ENCODE measurements at places on chromosomes 3 and 15.

- no peak for DNase-seq
Measured at GRCh38 chr3:125959317-125960065, 9.5 kb upstream of the ROPN1B start.

DNA sequence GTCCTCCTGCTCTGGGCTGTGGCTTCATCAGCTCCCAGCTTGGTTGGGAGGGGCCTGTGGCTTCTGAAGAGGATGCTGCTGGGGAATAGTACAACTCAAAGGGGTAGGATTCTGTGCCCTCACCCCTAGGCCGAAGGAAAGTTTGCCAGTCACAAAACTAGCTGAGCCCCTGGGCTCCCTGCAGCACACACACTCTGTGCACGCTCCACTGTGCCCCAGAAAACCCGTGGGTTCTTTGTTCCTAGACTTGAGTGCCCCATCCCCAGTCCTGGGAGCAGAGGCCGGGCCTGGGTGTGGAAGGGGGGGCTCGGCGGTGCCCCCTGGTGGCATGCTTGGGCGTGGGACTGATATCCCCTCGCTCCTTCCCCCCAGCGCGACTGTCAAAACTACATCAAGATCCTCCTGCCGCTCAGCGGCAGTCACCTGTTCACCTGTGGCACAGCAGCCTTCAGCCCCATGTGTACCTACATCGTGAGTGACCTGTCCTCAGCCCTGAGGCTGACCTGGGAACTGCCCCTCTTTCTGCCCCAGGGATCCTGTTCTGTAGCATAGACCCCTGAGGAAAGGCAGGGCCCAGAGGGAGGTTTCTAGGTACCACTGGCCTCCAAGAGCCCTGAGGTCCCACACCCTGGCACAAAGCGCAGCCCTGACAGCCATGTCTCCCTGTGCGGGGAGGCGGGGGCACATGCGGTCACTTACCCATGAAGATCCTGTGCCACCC lies 14.2 kb downstream of the CIB1 start:
- peak; percentile 65 for DNase-seq

DNA sequence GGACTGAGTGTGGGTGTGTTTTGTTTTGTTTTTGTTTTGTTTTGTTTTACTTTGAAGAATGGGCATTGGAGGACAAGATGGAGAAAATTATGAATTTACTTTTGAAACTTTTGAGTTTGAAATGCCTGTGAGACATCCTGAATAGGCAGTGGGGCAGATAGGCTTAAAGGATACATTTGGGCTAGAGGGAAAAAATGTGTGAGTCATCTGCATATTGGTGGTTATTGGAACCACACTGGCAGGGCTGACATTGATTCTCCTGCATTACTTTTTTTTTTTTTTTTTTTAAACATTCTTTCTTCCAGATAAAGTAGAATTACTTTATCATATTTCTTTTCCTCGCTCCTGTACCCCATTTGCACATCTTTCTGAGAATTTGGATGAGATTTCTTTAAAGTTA lies 56.1 kb downstream of the CALML4 start:
- no peak for DNase-seq

- DNase-seq, result no peak
Measured at GRCh38 chr15:41881086-41881485, 12.8 kb downstream of the SPTBN5 start.

DNA sequence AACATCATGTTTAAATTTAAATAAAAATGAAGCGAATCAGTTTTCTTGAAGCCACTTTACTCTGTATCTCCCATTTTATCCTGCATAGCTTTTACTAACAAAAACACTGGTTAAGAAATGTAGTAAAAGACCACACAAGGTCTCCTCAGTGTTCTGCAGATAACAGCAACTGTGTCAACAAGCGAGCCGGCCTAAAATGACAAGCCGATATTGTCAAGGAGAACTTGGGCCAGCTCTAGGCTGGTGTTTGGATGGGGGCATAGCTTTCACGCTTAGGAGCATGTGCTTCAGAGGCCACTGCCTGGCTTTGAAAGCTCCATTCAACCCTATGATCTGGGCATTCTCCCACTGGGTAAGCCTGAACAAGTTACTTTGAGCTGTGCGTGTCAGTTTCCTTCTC lies 38.1 kb downstream of the MFSD1 start:
- DNase-seq, result no peak

DNA sequence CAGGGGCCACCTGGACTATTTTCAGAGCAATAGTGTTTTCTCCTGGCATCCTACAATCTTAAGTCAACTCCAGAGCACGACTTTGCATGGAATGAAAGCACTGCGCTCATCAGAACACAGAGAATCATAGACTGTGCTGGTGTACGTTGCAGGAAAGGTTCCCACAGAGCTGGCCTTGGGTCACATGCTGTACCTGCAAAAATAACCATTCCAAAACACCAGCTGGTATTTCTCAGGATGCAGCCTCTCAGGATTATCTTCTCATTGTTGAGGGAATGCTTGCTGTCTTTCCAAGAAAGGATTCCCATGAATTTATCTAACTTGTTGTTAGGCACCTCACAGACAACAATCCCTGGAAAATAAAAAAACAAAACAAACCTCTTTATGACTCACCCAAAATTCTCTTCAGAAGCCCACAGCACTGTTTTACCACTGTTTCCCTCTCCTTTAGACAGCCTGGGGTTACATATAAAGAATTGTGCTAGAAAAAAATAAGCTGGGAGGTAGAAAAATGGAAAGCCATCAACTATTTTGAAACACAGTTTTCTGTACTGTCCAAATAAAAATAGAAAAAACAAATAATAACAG lies 131.7 kb downstream of the ATP8B4 start:
- DNase-seq, result no peak

GRCh38 chr3:156449710-156450574 lies 105.0 kb downstream of the SSR3 start:
- DNase-seq, result peak; percentile 16

DNA sequence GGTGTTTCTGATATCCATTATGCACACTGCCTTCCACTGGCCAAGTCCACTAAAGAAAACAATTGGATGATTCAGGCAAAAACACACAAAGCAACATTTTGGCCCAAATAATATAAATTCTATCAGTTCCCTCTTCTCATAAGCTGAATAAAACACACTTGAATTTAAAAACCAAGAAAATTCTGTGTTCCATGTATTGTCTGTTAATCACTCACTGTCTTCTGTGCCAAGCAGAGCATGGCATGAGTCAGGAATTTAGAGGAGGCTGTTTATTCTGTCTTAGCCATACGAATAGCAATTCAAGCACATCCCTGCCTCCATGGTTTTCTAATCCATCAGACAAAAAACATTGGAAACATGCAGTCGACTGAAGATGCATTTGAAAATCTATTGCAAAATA lies 215.6 kb upstream of the UMPS start:
- DNase-seq, result no peak

DNA sequence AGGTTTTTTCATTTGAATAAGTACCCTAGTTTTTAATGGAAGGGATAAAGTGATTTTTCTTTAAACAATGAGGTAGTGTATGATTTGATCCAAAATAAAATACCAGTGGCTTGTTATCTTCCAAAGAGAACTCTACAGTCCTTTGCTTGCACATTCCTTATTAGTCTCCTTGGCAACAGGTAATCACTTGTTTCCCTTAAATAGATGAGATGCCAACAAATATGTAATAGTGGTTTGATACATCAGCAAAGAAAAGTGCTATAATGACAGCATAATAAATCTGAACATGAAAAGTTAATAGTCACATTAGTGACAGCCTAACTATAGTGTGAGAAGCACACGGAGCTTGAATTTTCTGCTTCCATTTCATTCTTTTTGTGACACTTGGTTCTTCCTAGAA lies 360.2 kb downstream of the ZNF385D start:
- DNase-seq, result no peak

GRCh38 chr3:39181408-39182335 lies 10.7 kb downstream of the XIRP1 start:
- DNase-seq, result no peak

- no peak for DNase-seq
Measured at GRCh38 chr15:62841269-62841628, 201.3 kb upstream of the TPM1 start.

DNA sequence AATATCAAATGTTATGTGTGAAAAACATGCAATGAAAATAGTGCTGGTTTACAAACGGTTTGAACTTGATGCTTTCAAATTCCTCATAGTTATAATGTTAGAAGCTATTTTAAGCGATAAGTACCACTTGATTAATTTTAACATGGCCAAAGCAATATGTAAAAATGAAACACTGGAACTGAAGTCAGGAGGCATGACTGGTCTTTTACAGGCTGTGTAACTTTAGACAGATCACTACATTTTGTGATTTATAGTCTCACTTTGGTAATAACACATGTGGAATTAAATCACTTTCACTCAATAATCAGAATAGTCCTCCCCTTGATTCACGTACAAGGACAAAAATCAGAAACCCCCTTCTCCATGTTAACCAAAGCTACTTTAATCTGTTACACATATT lies 482.7 kb upstream of the NECTIN3 start:
- DNase-seq, result no peak

DNA sequence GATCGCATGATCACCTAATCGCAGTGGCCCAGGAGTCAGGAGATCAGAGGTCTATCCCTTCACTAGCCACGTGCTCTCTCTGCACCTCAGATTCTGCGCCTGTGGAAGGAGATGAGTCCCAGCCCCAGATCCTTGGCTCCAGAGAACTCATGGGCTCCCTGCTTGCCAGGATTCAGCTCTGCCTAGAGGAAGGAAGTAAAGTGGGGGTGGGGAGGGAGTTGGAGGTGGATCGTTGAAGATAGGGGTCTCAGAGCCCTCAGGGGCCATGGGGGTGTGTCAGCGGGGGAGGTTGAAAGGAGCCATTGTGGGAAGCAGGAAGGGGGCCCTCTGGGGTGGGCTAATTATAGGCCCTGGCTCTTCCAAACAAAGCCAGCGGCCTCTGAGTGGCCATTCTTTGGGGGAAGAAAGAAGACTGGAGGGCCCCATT lies 11.3 kb upstream of the STRA6 start:
- DNase-seq, result no peak

DNA sequence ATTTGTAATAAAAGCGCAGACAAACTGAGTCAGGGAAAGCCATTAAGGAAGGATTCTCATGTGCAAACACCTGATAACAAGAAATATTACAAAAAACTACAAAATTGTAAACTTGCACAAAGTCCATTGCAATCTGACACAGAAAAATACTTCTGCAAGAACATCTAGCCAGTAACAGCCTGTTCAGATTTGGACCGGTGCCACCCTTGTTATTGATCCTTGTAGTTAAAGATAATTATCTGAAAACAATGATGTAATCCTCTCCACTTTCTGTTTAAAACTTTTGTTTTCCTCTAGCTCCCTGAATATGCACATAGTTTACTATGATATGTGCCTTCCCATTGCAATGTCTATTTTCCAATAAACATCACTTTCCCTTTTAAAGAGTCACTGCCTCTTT lies 1090.2 kb downstream of the PLOD2 start:
- no peak for DNase-seq
